Right atrium auricular region (tissue), 2 donors: ENCODE measurements at places on chromosomes 3 and 15. TPM values are rescaled to one million over a fixed set of nuclear protein-coding genes. Genes with fewer than 3 reads are reported as not detected.

Gene RARB
- 22.8 TPM for total RNA-seq

DNA sequence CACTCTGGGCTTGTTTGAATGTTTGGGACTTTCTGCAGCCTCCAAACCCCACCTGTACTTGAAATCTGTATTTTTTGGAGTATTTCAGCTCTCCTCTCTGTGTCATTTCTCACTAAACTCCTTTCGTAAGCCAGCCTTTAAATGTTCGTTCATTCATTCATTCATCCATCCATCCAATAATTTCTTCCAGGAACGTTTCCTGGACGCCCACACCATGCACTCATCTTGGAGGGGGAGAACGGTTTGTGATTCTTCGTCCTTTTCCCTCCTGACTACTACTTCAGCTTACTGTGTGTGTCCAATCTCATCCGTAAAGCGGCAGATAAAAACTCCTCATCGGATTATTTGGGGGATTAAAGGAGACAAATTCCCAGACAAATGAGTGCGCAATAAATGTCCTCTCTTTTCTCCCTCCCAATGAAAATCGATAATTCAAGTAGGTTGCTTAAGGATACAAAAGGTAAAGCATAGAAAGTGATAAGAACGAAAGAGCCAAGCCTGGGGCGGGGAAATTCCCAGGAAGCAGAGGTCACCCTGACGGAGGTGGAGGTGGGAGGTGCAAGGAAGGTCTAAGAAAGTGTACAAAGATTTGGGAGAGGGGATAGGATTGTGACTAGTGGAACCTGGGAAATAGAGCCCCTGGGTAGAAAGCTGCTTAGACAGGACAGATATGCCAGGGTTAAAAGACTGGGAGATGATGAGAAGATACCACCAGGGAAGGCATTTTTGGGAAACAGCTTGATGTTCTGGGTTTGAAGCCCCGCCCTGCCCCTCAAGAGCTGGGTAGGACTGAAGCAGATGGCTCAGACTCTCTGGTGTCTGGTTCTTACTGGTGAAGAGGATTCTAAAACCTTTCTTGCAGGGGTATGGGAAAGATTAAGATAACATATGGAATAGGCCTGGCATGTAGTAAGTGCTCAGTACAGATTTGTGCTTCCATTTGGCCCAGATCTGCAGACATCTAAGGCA, 896 bp upstream of the KLHL25 start:
- H3K4me1 ChIP-seq: peaks cover 27% of the 10 kb centered on the region
- no peaks in the 10 kb centered on the region for H3K27me3 ChIP-seq
- H3K36me3 ChIP-seq: no peaks in the 10 kb centered on the region
- peak overlapping the region; percentile 78 for H3K4me3 ChIP-seq
- DNase-seq: no peak
- H3K27ac ChIP-seq: peak overlapping the region; percentile 37

DNA sequence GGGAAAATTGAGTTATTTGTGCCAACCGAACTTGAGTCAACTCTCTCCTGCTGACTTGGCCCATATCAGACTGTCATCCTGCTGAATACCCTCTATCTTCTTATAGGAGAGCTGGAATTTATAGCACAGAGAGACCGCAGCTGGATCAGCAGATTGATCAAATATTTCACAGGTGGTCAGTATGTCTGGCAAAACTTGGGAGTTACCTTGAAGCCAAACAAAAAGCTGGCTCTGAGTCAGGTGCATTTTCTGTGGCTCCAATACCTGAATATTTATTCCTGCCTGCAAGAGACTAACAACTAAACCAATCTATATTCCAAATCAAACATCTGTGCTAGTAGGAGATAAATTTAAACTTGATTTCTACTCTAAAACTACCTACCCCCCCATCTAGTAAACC, 752.1 kb upstream of the ALCAM start:
- no peaks in the 10 kb centered on the region for H3K4me1 ChIP-seq
- no peak for DNase-seq
- H3K27ac ChIP-seq: no peak overlapping the region
- H3K36me3 ChIP-seq: no peaks in the 10 kb centered on the region
- no peak overlapping the region for H3K4me3 ChIP-seq

Gene MESP2
- total RNA-seq: not detected

DNA sequence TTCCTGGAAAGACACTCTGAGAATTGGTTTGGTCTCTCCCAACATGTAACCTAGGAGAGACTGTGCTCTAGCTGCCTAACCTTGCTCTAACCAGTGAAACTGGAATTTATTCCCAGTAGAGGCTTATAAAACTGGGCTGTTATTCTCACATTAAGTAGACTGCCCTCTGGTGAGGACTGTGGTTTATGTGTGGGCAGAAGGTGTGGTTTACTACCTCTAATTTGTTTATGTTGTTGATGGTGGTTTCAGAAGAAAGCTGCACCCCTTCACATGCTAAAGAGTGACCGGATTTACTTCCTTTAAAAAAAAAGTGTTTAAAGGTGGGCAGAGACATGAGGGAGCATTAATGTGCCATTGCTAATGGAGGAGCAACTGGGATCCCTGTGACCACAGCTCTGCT, 273.2 kb downstream of the MECOM start:
- H3K36me3 ChIP-seq: no peaks in the 10 kb centered on the region
- DNase-seq: no peak
- no peaks in the 10 kb centered on the region for H3K27me3 ChIP-seq
- no peaks in the 10 kb centered on the region for H3K4me1 ChIP-seq
- no peak overlapping the region for H3K4me3 ChIP-seq

Gene DNAH1
- total RNA-seq: 1.5 TPM

- peaks cover 41% of the 10 kb centered on the region for H3K4me1 ChIP-seq
- H3K27me3 ChIP-seq: no peaks in the 10 kb centered on the region
- H3K27ac ChIP-seq: no peak overlapping the region
- H3K4me3 ChIP-seq: no peak overlapping the region
- H3K36me3 ChIP-seq: no peaks in the 10 kb centered on the region
These were observed 117.4 kb downstream of the ATG7 start for GRCh38 chr3:11389386-11390268.

Gene BCHE
- total RNA-seq: 31.8 TPM

DNA sequence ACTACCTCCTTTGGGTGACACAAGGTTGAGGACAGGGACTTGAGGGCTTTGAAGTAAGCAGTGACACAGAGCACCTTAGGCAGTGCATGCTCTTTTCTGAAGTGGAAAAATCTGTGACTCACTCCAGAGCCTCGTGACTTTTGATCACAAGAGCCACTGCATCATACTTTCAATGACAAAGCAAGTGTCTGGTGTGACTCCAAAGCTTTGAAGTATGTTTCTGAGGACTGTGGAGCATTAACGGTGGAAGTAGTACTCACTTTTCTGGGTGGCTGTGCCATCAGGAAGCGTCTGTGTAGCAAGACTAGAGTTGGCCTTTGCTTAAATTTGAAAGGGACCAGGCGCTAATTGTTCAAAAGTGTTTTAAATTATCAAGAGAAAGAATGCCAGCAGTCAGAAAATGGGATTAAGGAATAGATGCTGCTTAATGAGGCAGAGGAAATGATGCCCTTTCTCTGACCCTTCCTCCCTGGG, 210.7 kb upstream of the TRIM42 start:
- H3K4me1 ChIP-seq: peaks cover 8% of the 10 kb centered on the region
- DNase-seq: no peak
- H3K27me3 ChIP-seq: no peaks in the 10 kb centered on the region
- H3K27ac ChIP-seq: peak overlapping the region; percentile 25
- H3K36me3 ChIP-seq: no peaks in the 10 kb centered on the region

GRCh38 chr15:24676431-24676830, 856 bp downstream of the NPAP1 start:
- H3K27me3 ChIP-seq: no peaks in the 10 kb centered on the region
- H3K36me3 ChIP-seq: no peaks in the 10 kb centered on the region
- no peak for DNase-seq
- H3K4me3 ChIP-seq: no peak overlapping the region

GRCh38 chr3:177835008-177835407, 637.7 kb upstream of the TBL1XR1 start:
- H3K36me3 ChIP-seq: no peaks in the 10 kb centered on the region
- H3K4me1 ChIP-seq: no peaks in the 10 kb centered on the region
- no peak for DNase-seq
- H3K27me3 ChIP-seq: no peaks in the 10 kb centered on the region

Gene CKMT1A
- total RNA-seq: 1.9 TPM

DNA sequence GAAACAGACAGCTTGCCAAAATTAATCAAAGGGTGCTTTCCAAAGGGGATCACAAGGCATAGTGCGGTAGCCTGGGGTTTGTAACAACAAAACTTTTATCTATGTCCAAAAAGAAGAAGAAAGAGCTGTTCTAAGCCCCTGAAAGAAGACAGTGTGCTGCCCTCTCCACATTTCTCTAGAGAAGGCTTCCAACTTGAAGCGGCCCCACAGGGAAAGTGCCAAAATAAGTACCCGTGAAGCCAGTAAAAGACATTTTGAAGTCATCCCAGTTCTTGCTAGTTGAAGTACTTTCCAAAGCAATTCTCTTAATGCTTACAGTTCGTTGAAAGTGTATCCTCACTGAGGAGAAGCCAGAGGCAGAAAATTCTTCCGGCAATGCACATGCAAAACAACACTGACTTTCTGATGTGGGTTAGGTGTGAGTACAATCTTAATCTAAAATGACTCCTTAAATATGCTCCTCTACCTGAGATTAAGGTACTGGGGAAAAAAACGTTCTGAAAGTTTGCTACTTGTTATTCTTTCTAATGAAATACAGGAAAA, 21.3 kb downstream of the GPR15 start:
- H3K27me3 ChIP-seq: no peaks in the 10 kb centered on the region
- no peaks in the 10 kb centered on the region for H3K4me1 ChIP-seq
- H3K36me3 ChIP-seq: no peaks in the 10 kb centered on the region
- H3K4me3 ChIP-seq: no peak overlapping the region
- DNase-seq: no peak
- H3K27ac ChIP-seq: no peak overlapping the region

GRCh38 chr3:71074423-71074822, 509.1 kb downstream of the FOXP1 start:
- no peak overlapping the region for H3K27ac ChIP-seq
- H3K4me1 ChIP-seq: no peaks in the 10 kb centered on the region
- no peaks in the 10 kb centered on the region for H3K36me3 ChIP-seq
- no peak overlapping the region for H3K4me3 ChIP-seq
- DNase-seq: no peak
- no peaks in the 10 kb centered on the region for H3K27me3 ChIP-seq

Gene TM4SF18
- total RNA-seq: 6.7 TPM

DNA sequence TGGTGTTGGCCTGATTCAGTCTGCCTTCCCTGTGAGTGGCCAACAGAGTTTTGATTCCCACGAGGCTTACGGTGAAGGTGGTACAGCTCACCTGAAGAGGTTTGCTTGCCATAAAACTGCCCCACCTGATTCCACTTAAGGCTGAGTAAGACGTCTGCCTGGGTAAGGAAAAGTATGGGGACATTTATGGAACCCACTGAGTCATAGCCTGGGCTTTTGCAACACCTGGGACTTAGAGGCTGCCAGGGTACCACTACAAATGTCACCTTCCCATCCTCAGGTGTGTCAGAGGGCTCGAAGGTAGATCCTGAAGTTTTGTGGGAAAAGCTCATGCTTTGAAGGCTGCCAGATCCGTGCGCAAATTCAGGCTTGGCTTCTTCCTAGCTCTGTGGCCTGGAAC, 56.9 kb upstream of the SLCO2A1 start:
- H3K27me3 ChIP-seq: no peaks in the 10 kb centered on the region
- no peaks in the 10 kb centered on the region for H3K4me1 ChIP-seq
- H3K4me3 ChIP-seq: no peak overlapping the region
- no peak overlapping the region for H3K27ac ChIP-seq
- no peak for DNase-seq
